HFF-Myc (cell line): ENCODE measurements at places on chromosomes 16 and 17.
A peak's percentile ranks its signal among the peaks of the same experiment; 100 is the strongest.

DNA sequence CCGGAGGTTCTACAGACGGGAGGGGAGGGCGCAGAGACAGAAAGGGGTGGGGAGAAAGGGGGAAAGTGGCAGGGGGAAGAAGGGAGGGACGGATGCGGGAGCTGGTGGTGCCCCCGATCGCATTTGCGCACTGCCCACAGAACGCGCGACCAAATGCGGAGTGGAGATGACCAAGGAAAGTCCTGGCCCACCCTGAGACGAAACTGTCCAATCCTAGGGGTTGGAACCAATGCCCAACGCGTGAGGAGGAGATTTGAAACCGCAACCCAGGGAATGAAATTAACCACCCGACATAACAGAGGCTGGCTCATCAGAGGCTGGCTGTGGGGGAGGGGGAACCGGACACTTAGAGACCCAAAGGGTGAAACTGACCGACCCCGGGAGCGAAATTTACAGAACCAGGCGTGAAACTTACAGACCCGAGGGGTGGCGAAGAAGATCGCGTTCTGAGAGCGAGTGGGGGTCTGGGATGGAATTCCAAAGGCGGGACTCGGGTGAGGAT is 1.4 kb downstream of the HES7 start:
- no peak for DNase-seq

DNA sequence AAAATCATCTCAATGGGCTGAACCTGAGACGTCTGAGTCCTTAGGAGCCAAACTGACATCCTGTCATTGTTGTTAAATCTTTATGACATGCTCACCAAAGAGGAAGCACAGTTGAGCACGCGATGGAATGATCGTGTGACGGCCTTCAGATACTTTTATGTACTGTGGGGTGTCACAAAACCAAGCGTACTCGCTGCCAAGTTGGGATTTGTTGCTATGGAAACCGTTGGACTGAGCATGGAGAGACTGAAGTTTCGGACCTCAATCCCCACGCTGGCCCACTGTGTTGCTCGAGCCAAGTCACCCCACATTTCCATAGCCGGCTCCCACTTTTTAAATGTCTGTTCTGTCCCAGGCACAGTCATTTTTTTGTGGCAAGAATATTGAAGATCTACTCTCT is 222.8 kb upstream of the SDK2 start:
- DNase-seq = no peak

- DNase-seq = no peak
These were observed 7.8 kb upstream of the AHSP start for GRCh38 chr16:31519759-31520431.

DNA sequence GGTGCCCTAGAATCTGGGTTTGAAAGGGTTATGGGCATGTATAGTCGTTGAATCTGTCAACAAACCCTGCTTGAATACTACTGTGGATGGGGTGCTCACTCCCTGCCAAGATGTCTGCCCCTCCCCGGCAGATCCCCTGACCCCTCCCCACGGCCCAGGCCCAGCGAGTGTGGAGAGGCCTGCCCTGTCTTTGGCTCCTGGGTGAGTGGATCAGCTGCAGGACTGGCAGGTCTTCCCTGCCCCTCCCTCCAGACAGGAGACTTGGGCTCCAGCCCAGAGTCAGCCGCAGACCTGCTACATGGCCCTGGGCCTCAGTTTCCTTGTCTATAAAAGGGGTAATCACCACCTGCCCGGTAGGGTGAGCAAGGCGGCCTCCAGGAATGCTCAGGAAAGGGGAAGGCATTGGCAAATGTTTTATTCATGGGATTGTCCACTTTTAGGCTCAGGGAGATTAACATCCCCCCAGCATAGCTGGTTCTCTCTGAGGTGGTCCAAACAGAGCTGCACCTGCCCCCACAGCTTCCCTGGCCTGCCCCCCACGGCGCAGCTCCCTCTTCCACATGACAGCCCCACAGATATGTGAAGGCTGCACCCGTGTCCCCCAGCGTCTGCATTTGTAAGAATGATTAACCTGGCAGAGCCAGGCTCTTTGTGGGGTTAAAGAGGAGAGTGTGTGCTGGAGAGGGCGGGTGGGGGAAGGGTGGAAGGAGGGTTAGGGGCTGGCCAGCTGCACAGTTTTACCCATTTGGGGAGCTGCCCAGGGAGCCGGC is 18.5 kb upstream of the SPNS2 start:
- DNase-seq = no peak

DNA sequence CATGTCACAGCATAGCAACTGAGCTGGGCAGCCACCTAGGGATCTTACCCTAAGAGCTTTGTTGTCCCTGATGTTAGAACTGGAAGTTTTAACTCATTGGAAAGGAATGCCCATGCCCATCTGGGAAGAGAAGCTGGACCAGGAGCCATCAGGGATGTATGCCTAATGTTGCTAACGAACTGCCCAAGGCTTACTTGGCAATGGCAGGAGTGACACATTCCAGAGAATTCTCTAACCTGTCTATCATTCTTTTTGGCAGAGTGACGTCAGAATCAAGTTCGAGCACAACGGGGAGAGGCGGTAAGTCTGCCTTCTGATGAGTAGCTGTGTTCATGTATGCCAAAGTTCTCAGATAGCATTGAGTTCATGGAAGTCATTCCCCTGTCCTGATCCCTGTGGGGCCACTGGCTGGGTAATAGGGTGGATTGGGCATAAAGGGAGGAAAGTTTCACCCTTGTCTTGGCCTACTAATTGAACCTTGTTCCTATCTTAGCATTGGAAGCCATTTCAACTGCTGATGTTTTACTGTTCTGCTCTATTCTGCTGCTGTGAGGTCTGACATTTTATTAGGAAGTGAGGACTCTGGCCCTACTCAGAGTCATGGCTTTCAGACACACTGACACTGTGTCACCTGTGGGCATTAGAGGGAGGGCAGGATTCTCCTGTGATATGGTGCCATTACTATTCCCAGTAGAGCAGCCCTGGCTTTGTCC is 23.7 kb downstream of the MAP3K3 start:
- no peak for DNase-seq

DNA sequence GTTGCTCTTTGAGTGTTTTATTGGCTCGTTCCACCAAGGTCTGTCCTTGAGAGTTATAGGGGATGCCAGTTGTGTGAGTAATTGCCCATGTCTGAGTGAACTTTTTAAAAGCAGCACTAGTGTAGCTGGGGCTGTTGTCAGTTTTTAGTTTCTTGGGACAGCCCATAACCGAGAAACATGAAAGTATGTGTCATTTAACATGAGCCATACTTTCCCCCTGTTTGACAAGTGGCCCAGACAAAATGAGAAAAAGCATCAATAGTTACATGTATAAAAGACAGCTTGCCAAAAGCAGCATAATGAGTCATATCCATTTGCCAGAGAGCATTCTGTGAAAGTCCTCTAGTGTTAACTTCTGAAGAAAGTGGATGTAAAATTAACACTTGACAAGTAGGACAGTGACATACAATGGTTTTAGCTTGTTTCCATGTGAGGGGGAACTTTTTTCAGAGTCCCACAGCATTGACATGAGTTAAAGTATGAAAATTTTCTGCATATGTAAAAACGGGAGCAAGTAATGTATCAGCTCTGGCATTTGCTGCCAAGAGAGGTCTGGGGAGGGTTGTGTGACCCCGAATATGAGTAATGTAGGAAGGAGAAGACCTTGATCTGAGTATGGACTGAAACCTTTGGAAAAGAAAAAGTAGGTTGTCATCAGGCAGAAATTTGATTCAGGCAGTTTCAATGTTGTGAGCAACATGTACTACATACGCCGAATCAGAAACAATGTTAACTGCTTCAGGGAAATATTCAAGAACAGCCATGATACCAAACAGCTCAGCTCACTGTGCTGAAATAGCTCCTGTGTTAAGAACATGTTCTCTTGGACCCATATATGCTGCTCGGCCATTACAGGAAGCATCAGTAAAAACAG is 56.8 kb upstream of the ARL4D start:
- no peak for DNase-seq

DNA sequence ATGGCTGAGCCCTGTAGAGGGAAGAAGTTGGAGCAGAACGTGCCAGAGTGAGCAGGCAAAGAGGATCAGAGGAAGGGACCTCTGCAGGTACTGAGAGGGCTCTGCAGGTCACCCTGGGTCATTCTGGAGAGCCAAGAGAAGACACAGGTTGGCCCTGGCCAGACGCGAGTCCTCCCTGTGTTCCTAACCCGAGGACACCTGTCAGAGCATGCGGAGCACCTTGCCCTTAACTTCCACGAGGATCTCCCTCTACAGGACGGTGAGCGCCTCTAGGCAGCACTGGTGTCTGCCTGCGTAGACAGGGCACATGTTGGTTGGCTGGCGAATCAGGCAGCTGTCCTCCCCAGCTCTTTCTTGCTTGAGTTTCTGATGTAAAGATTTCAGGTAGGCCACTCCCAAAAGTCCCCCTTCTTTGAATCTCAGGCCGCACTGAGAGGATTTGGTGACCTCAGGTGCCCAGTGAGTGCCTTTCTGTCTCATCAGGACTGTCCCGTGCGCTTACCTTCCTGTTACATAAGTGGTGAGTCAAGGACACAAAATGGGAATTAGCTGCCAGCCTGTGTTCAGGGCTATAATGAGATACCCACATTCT is 45.3 kb downstream of the MPRIP start:
- no peak for DNase-seq

- no peak for DNase-seq
These were observed 91.1 kb downstream of the SMG6 start for GRCh38 chr17:2212400-2212981.

DNA sequence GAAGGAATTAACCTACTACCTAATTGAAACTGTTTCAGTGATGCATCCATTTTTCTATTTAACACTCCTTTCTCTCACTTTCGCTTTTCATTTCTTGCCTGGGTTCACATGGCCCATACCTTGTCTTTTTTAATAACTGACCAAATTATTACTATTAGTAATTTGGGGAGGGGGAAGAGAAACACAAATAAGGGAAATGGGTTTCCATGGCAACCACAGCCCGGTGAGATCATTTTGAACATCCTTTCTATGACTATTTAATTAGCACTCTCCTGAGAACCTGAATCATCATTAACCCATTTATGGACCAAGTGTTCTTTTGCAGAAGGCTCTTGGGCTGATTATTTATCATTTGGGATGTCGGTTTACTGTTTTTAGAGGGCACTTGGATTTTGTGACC is 628.2 kb upstream of the SALL1 start:
- DNase-seq = no peak

DNA sequence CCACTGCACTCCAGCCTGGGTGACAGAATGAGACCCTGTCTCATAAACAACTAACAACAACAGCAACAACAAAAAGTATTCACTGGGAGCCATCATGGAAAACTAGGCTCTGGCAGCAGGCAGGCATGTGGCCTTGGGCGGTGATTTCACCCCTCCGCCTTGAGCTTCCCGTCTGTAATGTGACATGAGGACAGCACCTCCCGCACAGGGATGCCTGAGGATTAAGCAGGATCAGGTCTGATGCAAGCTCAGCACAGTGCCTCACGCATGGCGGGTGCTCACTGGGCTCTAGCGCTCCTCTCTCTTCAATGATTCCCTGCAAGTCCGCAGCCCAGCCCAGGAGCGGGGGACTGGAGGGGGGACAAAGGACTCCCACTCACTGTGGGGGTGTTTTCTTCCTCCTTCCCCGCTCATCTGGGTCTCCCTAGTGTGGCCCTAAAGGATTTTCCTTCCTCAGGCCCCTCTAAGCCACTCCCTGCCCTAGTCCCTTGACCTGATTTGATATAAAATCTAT is 2.8 kb downstream of the PLCD3 start:
- no peak for DNase-seq

GRCh38 chr16:14510939-14511799 is 118.9 kb downstream of the PARN start:
- DNase-seq = no peak

GRCh38 chr16:73878611-73879010 is 418.0 kb upstream of the PSMD7 start:
- peak; percentile 38 for DNase-seq

- no peak for DNase-seq
These were observed 1114.2 kb upstream of the GOT2 start for GRCh38 chr16:59848296-59848695.

- no peak for DNase-seq
These were observed 35.8 kb downstream of the NF1 start for GRCh38 chr17:31130286-31131224.

DNA sequence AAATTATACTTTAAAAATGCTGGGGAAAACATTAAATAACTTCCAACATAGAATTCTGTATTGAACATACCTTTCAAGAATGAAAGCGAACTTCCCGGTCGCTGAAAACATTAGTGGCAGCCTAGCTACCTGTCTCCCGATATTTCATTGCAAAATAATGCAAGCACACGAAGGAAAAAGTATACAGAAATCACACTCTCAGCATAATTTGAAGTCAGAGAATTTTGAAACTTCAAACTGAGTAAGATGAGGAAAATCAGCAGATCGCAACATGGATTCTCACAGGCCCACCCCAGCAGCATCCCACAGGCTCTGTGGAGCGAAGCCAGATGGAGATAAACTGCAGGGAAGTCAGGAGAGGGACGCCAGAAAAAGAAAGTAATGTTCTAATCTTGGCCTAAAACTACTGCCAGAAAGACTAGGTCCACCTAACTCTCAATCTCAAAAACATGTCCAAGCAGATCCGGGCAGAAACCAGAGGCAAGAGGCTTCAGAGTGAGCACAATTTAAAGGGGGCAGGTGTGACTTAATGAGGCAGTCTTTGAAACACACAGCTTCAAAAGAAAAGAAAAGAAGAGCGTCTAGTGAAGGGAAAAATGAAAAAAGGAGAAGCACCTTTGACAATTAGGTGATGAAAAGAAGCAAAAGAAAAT is 4.8 kb upstream of the GOSR1 start:
- no peak for DNase-seq

DNA sequence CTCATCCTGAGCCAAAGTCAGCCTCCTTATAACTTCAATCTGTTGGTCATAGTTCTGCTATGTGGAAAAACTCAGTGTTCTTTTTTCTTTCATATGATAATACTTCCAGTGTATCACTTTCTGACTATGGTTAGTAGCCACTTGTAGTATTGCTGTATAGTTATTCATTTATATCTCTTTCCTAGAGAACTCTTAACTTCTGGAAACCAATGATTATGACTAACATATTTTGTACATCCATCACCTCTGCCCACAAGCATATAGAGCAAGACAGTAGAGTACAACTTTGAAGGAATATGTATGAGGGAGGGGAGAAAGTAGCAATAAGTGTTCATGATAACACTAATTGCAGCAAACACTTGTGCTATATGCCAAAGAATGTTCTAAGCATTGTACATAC is 38.6 kb downstream of the COX10 start:
- DNase-seq = no peak

- peak; percentile 68 for DNase-seq
These were observed at the start of gene IRX3 for GRCh38 chr16:54286366-54287130. IRX3 (minus strand) TSS chr16:54286787; CDS start chr16:54286050, 737 bp downstream.
